Left lung (tissue), 14 donors: ENCODE measurements at places on chromosomes 5 and 9. TPM values are rescaled to one million over a fixed set of nuclear protein-coding genes. Genes with fewer than 3 reads are reported as not detected.

The ZFP37 gene
- 1.8 TPM for total RNA-seq

DNA sequence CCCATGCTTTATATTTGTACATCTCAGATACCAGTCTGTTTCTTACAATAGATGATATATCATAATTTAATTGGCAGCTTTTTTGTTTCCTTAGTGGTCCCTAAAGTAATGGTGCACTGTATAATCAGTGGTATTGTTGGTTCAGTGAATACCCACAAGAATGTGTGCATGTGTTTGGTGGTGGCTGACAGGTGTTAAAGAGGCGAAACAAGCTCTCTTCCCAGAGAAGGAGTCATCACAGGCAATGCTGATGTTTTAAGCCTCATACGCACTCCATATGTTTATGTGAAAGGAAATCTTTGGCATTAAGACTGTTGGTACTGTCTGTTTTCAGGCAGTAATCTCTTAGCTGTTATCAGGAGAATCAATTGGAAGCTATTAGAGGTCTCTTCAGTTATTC lies 49.2 kb upstream of the KIAA1958 start:
- DNase-seq = no peak

DNA sequence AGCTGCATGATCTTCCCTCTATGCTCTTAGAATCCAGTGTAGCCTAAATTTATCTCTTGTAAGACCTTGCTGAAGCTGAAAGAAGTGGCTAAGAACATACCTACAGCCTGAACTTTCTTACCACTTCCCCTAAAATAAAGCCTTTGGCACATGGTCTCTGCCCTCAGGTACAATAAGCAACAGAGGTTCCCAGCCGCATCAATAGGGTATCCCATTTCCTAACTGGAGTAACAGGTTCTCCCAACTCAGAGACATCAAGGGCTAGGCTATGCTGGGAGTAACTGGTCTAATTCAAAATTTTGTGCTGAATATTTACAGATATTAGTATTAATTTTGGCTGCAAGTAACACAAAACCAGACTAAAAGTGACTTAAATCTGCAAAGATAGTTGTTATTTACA lies 335.8 kb upstream of the TRPC7 start:
- no peak for DNase-seq

GRCh38 chr5:114504560-114504959 lies 142.7 kb downstream of the KCNN2 start:
- DNase-seq = no peak

GRCh38 chr5:120769312-120769872 lies 305.3 kb downstream of the PRR16 start:
- no peak for DNase-seq

- DNase-seq = no peak
Observed at GRCh38 chr9:36214571-36214970, 23.9 kb downstream of the CLTA start.

- no peak for DNase-seq
Observed at GRCh38 chr5:60993425-60993824, 48.4 kb downstream of the NDUFAF2 start.

- DNase-seq = no peak
Observed at GRCh38 chr9:86141843-86142242, 42.5 kb upstream of the GOLM1 start.

GRCh38 chr5:152634586-152634985 lies 229.5 kb upstream of the NMUR2 start:
- no peak for DNase-seq

The FBXO4 gene
- total RNA-seq = 11.3 TPM

DNA sequence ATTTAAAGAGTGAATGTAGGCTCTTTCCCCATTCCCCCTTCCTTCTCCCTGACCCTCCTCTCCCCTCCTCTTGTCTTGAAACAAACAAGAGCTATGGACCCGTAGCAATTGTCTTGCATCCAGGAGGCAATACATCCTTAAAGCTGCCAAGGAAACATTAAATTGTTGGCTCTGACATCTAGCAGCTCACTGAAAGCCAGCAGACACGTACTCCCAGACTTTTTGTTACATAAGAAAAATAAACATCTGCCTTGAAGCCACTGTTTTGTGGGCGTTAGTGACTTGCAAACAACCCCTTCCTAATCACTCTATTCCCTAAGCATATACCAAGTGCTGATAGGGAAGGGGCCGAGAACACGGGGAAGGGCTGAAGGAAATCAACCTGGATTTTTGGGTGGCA lies 8.6 kb downstream of the SLC45A2 start:
- no peak for DNase-seq

The CSF2 gene
- total RNA-seq = 5.1 TPM

The SPINK7 gene
- total RNA-seq = not detected

GRCh38 chr9:34272101-34272541 lies 56.9 kb downstream of the KIF24 start:
- DNase-seq = no peak

DNA sequence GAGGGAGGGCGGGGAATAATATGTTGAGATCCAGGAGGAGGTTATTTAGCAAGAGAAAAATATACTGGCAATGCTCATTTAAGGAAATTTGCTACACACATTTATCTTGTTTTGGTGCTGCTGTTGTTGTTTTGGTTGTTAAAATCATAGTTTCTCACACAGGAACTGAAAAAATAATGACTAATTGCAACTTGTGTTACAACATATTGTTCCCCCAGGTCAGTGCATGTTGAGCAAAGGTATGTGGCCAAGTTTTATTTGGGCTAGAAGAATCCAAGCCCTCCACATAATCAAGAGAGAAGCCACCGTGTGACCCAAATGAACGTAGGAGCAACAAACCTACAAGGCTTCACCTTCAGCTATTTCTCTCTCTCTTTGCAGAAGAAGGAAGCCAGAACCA lies 220.3 kb upstream of the DAPK1 start:
- DNase-seq = no peak

The BTNL8 gene
- total RNA-seq = 0.47 TPM

DNA sequence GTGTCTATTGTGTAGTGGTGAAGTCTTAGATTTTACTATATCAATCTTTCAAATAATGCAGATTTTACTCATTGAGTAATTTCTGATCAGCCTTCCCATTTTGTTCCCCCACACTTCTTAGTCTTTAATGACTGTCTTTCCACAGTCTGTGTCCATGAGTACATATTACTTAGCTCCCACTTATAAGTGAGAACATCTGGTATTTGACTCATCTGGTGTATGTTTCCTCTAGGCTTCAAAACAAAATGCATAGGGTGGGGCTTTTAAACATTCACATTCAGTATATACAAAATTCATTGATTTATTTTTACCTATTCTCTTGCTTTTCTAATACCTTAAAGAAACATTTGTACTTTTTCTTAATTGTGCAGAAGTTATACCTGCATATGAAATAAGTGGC lies 513.0 kb downstream of the MTRR start:
- DNase-seq = no peak

- no peak for DNase-seq
Observed at GRCh38 chr5:115800108-115800507, 16.4 kb downstream of the CDO1 start.

- no peak for DNase-seq
Observed at GRCh38 chr5:94849324-94849723, 230.9 kb downstream of the SLF1 start.

- no peak for DNase-seq
Observed at GRCh38 chr9:97790542-97790941, 62.5 kb upstream of the FOXE1 start.

DNA sequence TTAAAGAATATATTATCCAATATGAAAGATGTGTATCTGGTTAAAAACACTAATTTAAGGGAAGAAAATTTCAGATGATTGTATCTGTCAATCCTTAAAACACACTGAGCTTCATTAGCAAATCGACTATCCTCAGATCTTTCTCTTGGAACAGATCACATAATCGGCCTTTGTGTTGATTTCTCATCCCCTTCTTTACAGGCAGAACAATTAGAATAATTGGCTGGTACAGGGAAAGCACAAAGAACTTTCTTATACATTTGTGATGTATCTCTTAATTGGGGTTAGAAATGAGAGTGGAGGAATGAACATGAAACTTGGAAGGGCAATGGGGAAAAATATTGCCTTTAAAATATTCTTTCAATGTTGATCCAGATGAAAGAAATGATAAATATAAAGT lies 662.1 kb downstream of the TLE4 start:
- DNase-seq = no peak

DNA sequence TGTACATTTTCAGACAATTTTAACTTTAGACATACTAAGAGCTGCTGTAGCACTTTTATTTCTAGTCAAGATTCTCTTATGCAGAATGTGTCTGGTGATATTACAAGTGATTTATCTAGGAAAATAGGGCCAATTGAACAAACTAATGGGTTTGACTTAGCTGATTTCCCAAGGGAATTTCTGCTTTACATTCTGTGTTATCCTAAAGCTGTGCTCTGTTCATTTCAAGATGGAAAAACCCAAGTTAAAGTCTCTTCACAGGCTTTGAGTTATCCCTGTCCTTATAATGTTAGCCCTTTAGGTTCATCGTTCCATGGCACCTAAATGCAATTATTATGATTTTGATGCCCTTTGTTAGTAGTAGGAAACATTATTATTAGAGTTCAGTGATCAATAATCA lies 704.9 kb upstream of the CDH18 start:
- DNase-seq = no peak

- no peak for DNase-seq
Observed at GRCh38 chr9:115781070-115781736, 372.4 kb upstream of the PAPPA start.

- no peak for DNase-seq
Observed at GRCh38 chr5:67160985-67161384, 35.6 kb downstream of the CD180 start.

GRCh38 chr5:65382582-65382981 lies 99.1 kb downstream of the ADAMTS6 start:
- DNase-seq = no peak

GRCh38 chr9:31146485-31147166 lies 1237.8 kb upstream of the ACO1 start:
- no peak for DNase-seq

- no peak for DNase-seq
Observed at GRCh38 chr5:72511774-72512592, 4.8 kb upstream of the ZNF366 start.

The FOXD4L3 gene
- not detected for total RNA-seq

The KIF12 gene
- 2.4 TPM for total RNA-seq

GRCh38 chr9:116133163-116133562 lies 20.4 kb upstream of the PAPPA start:
- DNase-seq = no peak

DNA sequence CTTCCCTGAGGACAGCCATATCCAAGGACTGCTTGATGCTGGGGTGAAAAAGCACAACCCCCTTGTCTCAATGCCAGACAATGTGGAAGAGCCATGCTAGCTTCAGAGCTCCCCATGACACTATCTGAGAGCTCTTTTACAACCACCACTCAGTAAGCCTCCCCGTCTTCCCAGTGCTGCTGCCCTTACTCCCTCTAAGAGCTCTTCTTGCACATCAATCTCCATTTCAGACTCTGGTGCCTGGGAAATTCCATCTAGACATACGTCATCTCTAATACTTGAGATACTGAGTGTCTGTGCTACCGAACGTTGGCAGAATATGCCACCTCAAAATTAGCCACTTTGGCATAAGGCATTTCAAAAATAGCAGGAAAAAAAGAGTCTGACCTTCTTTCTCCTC lies 94.5 kb downstream of the EDIL3 start:
- DNase-seq = no peak

GRCh38 chr9:89116064-89116804 lies 62.4 kb downstream of the SHC3 start:
- DNase-seq = no peak

DNA sequence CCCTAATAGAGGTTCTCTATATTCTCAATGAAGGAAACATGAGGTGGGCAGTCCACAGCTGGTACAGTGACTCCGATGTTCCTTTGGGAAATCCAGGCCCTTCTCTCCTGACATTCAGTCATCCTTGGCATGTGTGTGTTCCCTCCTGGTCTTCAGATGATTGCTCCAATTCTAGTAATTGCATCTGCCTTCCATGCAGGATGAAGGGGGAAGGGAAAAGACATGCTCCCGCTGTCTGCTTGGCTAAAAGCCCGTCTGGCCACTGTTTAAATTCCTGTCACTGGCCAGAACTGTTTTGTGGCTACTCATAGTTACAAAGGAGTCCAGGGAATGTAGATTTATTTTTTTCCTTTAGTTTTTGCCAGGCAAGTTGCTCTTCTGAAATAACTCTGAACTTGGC lies 65.0 kb downstream of the MAST4 start:
- DNase-seq = peak; percentile 57

- DNase-seq = no peak
Observed at GRCh38 chr9:116325924-116326323, 172.3 kb downstream of the PAPPA start.

DNA sequence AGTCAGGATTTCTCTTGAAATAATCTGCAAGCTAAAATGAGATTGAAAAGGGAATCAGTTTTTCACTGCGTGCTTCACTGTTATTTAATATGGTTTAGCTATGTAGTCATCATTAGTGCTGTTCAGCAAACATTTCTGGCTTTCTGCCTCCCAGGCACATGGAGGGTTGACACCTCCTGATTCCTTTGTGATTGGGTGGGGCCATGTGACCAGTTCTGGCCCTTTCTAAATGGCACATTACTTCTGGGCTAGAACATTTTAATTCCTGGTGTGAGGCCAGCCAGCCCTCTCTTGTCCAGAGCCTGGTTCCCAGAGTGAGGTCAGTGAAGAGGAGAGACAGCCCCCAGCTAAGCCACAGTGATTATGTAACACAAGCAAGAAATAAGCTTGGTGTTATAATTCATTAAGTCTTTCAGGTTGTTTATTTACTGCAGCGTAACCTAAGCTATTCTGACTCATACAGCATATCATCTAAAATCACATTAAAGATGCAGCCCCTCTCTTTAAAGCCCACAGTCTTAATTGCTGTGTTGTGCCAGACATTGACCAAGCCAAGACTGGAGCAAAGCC lies 17.4 kb upstream of the ARSI start:
- DNase-seq = no peak

DNA sequence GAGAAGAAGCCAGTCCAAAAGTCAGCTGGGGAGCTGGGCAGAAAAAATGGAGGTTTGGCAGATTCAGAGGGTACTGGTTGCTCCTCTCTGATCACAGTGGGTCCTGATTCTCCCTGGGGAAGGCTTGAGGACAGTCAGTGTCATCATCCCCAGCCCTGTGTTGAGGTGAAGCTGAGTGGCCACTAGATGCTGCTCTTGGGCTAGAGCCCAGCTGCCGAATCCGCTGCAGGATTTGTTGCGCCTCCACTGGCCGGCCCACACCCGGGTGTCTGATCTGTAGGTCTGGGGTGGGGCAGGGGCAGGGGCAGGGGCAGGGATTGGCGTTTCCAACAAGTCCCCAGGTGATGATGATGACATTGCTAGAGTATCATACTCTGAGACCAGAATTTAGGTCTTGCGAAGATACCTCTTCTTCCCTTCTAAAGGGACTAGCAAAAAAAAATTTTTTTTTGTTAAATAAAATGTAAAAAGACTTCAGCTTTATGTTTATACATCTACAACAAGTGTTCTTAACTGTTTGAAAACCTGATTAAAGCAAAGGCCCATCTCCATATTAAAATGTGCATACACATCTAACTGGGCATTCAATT lies 106.8 kb downstream of the PDE6A start:
- DNase-seq = peak; percentile 54
